Activated naive CD4-positive, alpha-beta T cell treated with anti-CD3 and anti-CD28 coated beads, Interleukin-2, amount 50 U/mL, for 16 hours (primary cell): ENCODE measurements at places on chromosomes 7 and 10.

DNA sequence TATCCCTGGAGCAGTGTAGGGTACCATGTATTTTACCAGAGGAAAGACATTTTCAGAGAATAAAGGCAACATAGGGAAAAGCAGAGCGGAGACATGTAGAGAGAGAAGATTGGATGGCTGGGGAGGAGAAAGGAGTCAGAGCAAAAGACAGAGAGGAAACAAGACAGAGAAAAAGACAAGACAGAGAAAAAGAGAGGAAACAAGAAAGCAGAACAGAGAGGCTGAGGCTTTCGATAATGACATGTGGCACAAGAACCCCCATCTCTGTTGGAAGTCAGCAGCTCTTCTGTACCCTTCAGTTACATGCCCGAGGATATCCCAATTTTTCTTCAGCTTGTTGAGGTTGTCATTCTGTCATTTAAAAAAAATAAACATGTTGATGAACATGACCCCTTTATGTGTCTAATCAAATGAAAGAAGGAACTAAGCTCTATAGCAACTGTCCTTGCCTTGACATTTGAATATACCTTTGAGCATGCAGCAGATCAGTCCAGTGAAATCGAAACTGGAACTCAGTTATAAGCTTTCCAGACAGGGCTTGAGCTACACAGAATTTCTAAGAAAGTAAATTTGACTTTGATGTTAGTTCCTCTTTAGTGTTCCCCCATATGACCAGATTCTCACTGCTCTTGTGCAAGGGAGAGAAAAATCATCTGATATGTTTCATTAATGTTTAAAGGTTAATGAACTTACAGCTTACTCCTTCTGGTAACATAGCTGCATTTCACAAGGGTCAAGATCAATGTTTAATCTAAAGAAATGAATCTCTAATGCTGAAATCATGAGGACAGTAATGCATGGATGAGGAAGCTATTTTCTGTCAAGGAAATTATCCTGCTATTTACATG is 75.1 kb upstream of the SP4 start:
- DNase-seq = no peak

GRCh38 chr7:148711191-148712102 is 12.7 kb downstream of the CUL1 start:
- no peak for DNase-seq

GRCh38 chr7:71237945-71238344 is 106.0 kb downstream of the GALNT17 start:
- no peak for DNase-seq

GRCh38 chr10:86004337-86004736 is 362.3 kb downstream of the GRID1 start:
- DNase-seq = no peak

GRCh38 chr7:151895631-151896031 is 18.7 kb upstream of the PRKAG2 start:
- no peak for DNase-seq

GRCh38 chr10:101405001-101405400 is 51.0 kb downstream of the BTRC start:
- DNase-seq = no peak

DNA sequence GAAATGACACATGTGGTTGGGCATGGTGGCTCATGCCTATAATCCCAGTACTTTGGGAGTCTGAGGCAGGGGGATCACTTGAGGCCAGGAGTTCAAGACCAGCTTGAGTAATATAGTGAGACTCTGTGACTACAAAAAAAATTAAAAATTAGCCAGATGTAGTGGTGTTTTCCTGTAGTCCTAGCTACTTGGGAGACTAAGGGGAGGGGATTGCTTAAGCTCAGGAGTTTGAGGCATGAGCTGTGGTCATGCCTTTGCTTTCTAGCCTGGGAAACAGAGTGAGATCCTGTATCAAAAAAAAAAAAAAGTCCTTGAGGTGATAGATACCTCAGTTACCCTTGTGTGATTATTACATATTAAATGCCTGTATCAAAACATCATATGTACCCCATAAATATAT is 116.7 kb downstream of the SLC25A40 start:
- no peak for DNase-seq

DNA sequence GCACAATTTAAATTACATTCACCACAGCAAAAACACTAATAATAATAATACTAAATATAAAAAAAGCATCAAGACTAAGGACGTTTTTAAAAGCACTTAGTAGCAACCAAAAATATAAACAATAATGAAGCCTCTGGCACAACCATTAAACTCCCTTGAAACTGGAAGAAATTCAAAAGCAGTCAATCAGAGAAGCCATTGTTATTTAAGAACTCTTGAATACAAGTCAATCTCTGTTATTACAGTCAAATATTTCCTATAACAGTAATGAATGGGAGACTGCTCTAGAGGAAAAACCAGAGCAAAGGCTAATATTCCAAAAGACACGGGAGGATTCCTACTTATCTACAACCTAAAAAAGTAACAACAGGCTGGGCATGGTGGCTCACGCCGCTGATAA is 164.2 kb downstream of the KMT2E start:
- DNase-seq = no peak

- DNase-seq = no peak
Observed at GRCh38 chr7:29105752-29106668, 40.3 kb downstream of the CPVL start.

GRCh38 chr10:70893227-70894006 is 5.1 kb upstream of the PCBD1 start:
- no peak for DNase-seq

- no peak for DNase-seq
Observed at GRCh38 chr7:18846765-18847215, 270.6 kb downstream of the TWIST1 start.

DNA sequence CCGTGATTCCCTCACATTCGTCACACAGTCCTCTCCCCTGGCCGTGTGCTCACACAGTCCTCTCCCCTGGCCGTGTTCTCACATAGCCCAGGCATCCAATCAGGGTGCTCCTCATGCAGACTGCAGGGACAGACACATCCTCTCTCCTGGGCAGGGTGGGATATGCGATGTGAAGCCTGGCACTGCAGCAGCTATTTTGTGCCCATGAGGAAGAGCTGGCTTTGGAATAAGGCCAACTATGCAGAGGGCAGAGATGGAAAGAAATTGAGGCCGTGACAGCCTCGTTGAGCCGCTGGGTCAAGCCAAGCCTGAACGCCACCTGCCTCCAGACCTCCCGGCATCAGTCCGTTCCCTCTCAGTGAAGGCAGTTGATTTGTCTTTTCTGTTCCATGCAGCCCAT is 35.8 kb downstream of the FOXL3 start:
- DNase-seq = no peak

GRCh38 chr10:35420044-35420443 is 83.7 kb downstream of the CCNY start:
- DNase-seq = no peak
